ENCODE measurements at places on chromosomes 5 and 9.

GRCh38 chr5:4953576-4953975 is 186.6 kb upstream of the ADAMTS16 start:
- H3K4me1 ChIP-seq = no peaks in the 10 kb centered on the region
- H3K27me3 ChIP-seq = no peaks in the 10 kb centered on the region
- H3K27ac ChIP-seq = no peak overlapping the region
- no peaks in the 10 kb centered on the region for H3K36me3 ChIP-seq

GRCh38 chr9:134943836-134944235 is 26.1 kb upstream of the FCN1 start:
- H3K27ac ChIP-seq = no peak overlapping the region
- H3K27me3 ChIP-seq = no peaks in the 10 kb centered on the region
- no peaks in the 10 kb centered on the region for H3K36me3 ChIP-seq
- DNase-seq = no peak
- H3K4me1 ChIP-seq = peaks cover 6% of the 10 kb centered on the region
- H3K4me3 ChIP-seq = no peak overlapping the region

DNA sequence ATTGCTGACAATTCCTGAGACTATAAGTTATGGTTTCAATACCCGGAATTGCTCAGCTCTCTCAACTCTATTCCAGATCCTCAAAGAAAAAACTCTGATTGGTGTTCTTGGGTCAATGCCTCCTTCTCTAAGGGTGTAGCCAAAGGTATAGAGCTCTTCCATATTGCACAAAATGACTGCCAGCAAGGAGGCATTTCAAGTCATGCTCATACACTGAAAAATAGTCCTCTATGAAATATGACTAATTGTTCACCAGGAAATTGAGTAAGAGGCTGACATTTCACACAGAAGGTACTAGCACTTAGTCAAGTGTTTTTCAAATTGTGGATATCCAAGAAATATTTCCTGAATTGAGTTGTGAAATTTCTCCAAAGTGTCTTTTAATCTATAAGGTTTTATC is 111.1 kb upstream of the KLF9 start:
- H3K27me3 ChIP-seq = no peaks in the 10 kb centered on the region
- no peaks in the 10 kb centered on the region for H3K4me1 ChIP-seq
- no peak for DNase-seq
- no peaks in the 10 kb centered on the region for H3K36me3 ChIP-seq

DNA sequence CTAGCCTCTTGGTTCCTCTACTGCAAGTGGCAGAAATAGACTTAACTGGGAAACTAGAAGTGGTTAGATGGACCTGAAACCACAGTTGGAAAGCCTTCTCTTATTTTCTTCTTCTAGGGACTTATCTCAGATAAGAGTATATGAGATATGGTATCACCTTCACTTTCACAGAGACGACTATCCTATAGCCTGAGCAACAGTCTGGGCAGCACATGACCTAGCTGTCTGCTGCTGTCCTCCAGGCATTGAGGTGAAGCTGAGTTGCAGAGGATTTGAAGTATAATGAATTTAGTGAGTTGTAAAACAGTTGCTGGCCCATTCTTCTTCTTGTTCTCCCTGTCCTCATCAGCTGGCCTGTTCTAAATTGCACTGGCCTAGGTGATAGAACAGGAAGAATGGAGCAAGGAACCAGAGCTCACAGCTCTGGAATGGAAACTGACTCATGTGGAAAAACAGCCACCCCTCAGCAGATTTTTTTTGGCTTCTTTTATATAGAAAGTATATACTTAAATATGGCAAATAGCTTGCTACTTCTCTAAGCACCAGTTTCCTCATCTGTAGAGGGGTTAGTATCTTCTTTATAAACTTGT is 27.8 kb downstream of the RECK start:
- H3K36me3 ChIP-seq = peaks cover 54% of the 10 kb centered on the region
- no peaks in the 10 kb centered on the region for H3K27me3 ChIP-seq
- no peaks in the 10 kb centered on the region for H3K4me1 ChIP-seq

DNA sequence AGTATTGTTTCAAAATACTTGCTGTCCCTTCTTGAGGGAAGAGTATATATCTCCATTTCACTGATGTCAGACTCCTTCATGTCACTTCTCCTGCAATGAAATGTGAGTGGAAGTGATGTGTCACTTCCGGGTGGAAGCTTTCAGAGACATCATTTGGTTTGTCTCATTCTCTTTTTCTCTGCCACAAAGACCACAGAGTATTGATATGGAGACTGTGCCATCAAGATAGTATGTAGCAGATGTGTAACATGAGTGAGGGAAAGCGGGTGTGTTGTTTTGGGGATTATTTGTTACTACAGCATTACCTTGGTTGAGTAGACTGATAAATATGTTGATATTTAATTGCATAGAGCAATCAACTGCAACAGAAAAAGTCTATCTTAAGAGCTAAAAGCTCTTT is 169.8 kb downstream of the FBXL7 start:
- no peak overlapping the region for H3K4me3 ChIP-seq
- DNase-seq = no peak
- H3K36me3 ChIP-seq = no peaks in the 10 kb centered on the region
- no peaks in the 10 kb centered on the region for H3K27me3 ChIP-seq
- H3K27ac ChIP-seq = no peak overlapping the region
- H3K4me1 ChIP-seq = peaks cover 3% of the 10 kb centered on the region

DNA sequence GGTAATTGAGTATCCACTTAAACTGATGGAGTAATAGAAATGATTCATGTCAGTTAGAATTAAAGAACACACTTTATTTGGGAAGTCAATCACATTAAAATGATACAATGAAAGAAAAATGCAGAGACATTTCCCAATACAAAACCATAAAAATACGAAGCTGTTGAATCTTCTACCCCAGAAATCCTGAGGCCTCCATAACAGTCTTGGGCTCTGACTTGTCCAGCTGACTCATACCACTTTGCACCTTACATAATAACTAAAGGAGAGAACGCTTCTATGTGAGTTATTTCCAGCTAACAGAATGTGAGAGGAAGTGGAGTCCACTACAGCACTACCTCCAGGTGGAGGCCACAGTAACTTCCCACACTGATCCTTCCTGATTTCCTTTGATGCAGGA is 305.0 kb downstream of the MRPS30 start:
- no peak overlapping the region for H3K4me3 ChIP-seq
- no peak overlapping the region for H3K27ac ChIP-seq
- no peak for DNase-seq
- H3K27me3 ChIP-seq = no peaks in the 10 kb centered on the region
- H3K36me3 ChIP-seq = no peaks in the 10 kb centered on the region

GRCh38 chr9:87340391-87340790 is 157.3 kb upstream of the DAPK1 start:
- H3K4me3 ChIP-seq = no peak overlapping the region
- H3K4me1 ChIP-seq = peaks cover 3% of the 10 kb centered on the region
- H3K36me3 ChIP-seq = no peaks in the 10 kb centered on the region
- no peak overlapping the region for H3K27ac ChIP-seq
- DNase-seq = no peak
- no peaks in the 10 kb centered on the region for H3K27me3 ChIP-seq

- DNase-seq = peak; percentile 57
- no peak overlapping the region for H3K4me3 ChIP-seq
- no peak overlapping the region for H3K27ac ChIP-seq
- no peaks in the 10 kb centered on the region for H3K36me3 ChIP-seq
- peaks cover 77% of the 10 kb centered on the region for H3K27me3 ChIP-seq
- H3K4me1 ChIP-seq = no peaks in the 10 kb centered on the region
Observed at GRCh38 chr5:1007221-1007680, 1.4 kb upstream of the NKD2 start.

- peaks cover 2% of the 10 kb centered on the region for H3K4me1 ChIP-seq
- H3K27ac ChIP-seq = no peak overlapping the region
Observed at GRCh38 chr9:104740621-104741020, 6.9 kb upstream of the NIPSNAP3A start.

- no peak overlapping the region for H3K4me3 ChIP-seq
- no peak overlapping the region for H3K27ac ChIP-seq
- H3K36me3 ChIP-seq = no peaks in the 10 kb centered on the region
- no peaks in the 10 kb centered on the region for H3K27me3 ChIP-seq
Observed at GRCh38 chr5:158985492-158985891, 114.2 kb downstream of the EBF1 start.

GRCh38 chr5:173835131-173835530 is 53.0 kb upstream of the CPEB4 start:
- H3K27me3 ChIP-seq = no peaks in the 10 kb centered on the region
- no peaks in the 10 kb centered on the region for H3K36me3 ChIP-seq
- H3K4me1 ChIP-seq = peaks cover 4% of the 10 kb centered on the region

- H3K4me1 ChIP-seq = no peaks in the 10 kb centered on the region
- H3K27me3 ChIP-seq = no peaks in the 10 kb centered on the region
- no peak for DNase-seq
- H3K27ac ChIP-seq = no peak overlapping the region
- H3K36me3 ChIP-seq = no peaks in the 10 kb centered on the region
Observed at GRCh38 chr9:35226651-35227050, 64.8 kb downstream of the UNC13B start.

GRCh38 chr5:95261437-95262175 is 23.3 kb downstream of the MCTP1 start:
- no peak overlapping the region for H3K4me3 ChIP-seq
- peaks cover 38% of the 10 kb centered on the region for H3K27me3 ChIP-seq
- no peak overlapping the region for H3K27ac ChIP-seq

- no peak overlapping the region for H3K4me3 ChIP-seq
- peaks cover 6% of the 10 kb centered on the region for H3K4me1 ChIP-seq
- H3K27me3 ChIP-seq = peaks cover 4% of the 10 kb centered on the region
Observed at GRCh38 chr9:107684224-107684623, 194.7 kb upstream of the KLF4 start.

DNA sequence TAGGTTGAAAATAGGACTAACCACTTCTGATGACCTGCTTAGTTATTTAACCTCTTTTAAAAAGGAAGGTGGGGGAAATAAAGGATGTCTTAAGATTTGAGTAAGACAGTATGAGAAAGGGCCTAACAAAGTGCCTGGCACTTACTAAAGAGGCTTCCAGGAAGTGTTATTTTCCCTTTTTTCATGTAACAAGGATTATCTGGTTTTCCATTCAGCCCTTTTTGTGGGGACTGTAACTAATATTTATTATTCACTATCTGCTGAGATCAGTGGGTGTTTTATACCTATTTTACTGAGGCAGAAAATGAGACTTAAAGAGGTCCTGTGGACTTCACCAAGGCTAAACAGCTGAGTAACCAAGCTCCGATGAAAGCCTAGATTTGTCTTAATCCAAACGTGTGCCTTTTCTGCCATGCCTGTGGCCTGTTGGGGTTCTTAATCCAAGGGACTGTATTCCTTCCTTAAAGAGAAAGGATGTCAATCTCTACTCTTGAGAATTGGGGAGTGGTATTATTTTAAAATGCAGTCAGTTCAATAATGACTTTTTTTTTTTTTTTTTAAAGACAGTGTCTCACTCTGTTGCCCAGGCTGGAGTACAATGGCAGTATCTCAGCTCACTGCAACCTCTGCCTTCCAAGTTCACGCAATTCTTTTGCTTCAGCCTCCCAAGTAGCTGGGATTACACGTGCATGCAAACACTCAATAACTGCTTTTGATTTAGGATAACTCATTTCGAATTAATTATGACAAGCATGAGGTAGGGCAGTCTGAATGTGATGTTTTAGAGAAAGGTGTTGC is 6.5 kb downstream of the JMY start:
- H3K4me3 ChIP-seq = no peak overlapping the region
- no peaks in the 10 kb centered on the region for H3K36me3 ChIP-seq
- DNase-seq = no peak
- no peaks in the 10 kb centered on the region for H3K27me3 ChIP-seq
- no peaks in the 10 kb centered on the region for H3K4me1 ChIP-seq

- H3K4me1 ChIP-seq = peaks cover 7% of the 10 kb centered on the region
- no peak for DNase-seq
- H3K27me3 ChIP-seq = no peaks in the 10 kb centered on the region
- H3K36me3 ChIP-seq = peaks cover 15% of the 10 kb centered on the region
- peak overlapping the region; percentile 91 for H3K4me3 ChIP-seq
Observed at GRCh38 chr9:129036923-129037766, 719 bp downstream of the MIGA2 start.

DNA sequence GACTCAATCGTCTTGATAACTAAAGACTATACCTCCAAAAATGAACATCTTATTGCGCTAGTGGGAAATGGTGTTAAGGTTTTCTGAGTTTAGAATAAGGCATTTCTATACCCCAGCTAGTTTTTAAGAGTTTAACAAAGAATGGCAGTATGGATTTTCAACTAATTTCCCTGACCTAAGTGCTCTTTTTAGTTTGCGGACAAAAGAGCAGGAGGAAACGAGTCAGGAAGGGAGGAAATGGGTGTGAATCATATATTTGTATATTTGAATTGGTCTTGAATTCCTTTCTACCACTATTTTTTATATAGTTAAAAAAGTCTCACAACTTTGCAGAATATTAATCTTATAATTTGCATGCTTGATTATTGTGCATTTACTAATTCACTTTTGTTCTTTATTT is 516.3 kb upstream of the ZNF608 start:
- H3K4me1 ChIP-seq = no peaks in the 10 kb centered on the region
- no peak overlapping the region for H3K27ac ChIP-seq
- H3K27me3 ChIP-seq = no peaks in the 10 kb centered on the region
- DNase-seq = no peak
- H3K4me3 ChIP-seq = no peak overlapping the region
- H3K36me3 ChIP-seq = no peaks in the 10 kb centered on the region

GRCh38 chr5:177025101-177025601 is 2.7 kb downstream of the ZNF346 start:
- peaks cover 28% of the 10 kb centered on the region for H3K36me3 ChIP-seq
- no peak overlapping the region for H3K27ac ChIP-seq
- H3K4me3 ChIP-seq = no peak overlapping the region
- peaks cover 6% of the 10 kb centered on the region for H3K4me1 ChIP-seq
- DNase-seq = no peak

- no peak for DNase-seq
- H3K4me1 ChIP-seq = no peaks in the 10 kb centered on the region
- H3K27ac ChIP-seq = no peak overlapping the region
- no peaks in the 10 kb centered on the region for H3K36me3 ChIP-seq
- H3K4me3 ChIP-seq = no peak overlapping the region
- H3K27me3 ChIP-seq = no peaks in the 10 kb centered on the region
Observed at GRCh38 chr5:15893866-15894265, 285.7 kb downstream of the MARCHF11 start.

DNA sequence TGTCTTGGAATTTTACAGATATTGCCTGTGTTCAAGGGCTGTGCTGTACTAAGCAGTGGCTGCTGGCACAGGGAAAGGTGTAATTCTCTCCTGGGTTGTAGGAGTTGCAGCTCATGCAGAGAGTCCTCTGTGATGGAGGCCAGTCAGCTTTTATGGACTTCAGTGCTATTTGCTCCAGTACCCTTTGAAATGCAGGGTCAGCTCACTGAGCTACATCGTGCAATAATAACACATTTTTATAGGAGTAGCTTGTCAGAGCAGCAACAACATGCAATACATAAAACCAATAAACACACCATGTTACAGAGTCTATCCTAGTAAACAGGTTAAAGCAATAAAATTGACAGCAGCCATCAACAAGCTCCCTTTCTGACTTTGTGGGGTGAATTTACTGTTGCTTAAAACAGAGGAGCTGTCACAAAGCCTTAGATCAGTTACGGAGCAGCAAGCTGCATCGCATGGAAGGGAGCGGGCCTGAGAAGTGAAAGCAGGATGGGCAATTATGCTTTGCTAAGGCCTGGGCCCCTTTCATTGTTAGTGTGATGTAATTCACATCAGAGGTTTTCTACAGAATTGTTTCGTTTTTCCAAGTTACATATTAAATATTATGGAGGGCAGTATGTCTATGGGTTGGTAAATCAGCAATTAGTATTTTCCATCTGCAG is 16.8 kb downstream of the CD180 start:
- H3K4me1 ChIP-seq = no peaks in the 10 kb centered on the region
- no peak for DNase-seq
- no peaks in the 10 kb centered on the region for H3K36me3 ChIP-seq

GRCh38 chr9:86604741-86605140 is 250.5 kb upstream of the TUT7 start:
- H3K4me1 ChIP-seq = peaks cover 17% of the 10 kb centered on the region
- no peak for DNase-seq
- H3K27ac ChIP-seq = no peak overlapping the region

- no peak overlapping the region for H3K4me3 ChIP-seq
- H3K27me3 ChIP-seq = no peaks in the 10 kb centered on the region
- no peaks in the 10 kb centered on the region for H3K36me3 ChIP-seq
- no peak for DNase-seq
Observed at GRCh38 chr5:118561971-118562370, 426.4 kb downstream of the DTWD2 start.

Data from endodermal cell (in vitro differentiated cells).